CD4-positive, alpha-beta T cell treated with Interleukin-10 for 1 hour (primary cell): ENCODE measurements at places on chromosomes 7 and 10.

DNA sequence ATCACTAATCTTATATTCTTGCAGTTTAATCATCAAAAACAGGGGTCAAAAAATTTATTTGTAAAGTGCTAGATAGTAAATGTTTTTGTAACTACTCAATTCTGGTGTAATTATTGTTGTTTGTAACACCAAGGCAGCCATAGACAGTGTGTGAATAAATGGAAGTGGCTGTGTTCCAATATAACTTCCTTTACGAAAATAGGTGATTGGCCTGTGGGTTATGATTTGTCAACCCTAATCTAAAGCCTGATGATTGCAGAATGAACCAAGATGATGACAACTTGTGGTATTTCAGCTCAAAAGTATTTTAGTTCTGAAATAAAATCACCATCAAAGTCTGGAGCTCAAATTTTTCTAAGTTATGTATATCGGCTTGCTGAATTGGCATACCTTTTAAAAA, 34.4 kb upstream of the ETV1 start:
- no peak for DNase-seq

DNA sequence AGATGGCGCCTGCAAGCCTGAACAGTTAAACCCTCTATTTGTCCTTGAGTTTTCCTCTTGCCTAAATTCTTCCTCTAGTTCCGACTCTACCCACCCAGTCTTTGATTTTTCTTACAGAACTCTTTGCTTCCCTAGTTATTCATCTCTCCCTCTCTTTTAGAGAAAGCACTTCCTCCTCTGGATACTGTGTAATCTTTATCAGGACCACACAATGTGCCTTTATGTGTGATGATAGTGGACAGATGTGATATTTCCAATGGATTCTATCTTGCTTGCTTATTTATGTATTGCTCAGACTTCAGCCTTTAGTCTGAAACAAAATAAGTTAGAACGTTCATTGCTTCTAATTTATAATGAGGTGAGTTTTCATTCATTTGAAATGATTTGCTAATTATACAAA, 79.5 kb upstream of the CAV2 start:
- no peak for DNase-seq

DNA sequence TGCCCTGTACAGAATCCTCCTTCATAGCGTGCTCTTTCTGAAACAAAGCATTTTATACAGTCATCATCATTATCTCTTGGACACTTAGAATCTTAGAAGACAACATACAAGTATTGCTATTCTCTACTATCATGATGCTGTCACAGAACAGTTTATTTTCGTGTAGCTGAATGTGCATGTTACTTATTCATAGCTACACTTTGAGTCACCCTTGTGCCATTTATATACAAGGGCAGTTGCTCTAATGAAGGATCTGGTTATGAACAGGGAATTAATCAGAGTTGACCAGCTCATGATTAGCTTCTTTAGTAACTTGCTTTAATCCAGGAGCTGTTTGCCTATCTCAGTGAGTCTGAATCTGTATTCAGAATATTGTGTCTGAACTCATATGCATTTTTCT, 11.2 kb downstream of the CASP2 start:
- DNase-seq, result no peak

GRCh38 chr10:23439452-23439960, 631 bp downstream of the OTUD1 start:
- DNase-seq, result no peak

DNA sequence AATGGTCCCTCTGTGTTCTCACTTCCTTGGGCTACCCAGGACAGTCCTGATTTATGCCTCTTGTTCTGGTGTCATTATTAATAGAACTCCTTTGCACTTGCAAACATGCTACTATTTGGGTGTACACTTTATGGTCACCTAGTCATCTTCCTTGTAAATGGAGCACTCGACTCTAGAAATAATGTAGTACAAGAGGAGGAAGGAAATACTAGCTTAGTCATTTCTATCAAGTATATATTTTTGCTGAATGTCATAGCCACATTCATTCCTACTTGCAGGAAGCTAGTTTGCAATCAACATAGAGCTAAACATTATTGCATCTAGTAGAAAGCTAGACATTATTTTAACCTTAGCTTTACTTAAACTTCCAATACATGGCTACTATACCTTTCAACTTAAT, 335.3 kb downstream of the MAGI2 start:
- DNase-seq, result no peak

DNA sequence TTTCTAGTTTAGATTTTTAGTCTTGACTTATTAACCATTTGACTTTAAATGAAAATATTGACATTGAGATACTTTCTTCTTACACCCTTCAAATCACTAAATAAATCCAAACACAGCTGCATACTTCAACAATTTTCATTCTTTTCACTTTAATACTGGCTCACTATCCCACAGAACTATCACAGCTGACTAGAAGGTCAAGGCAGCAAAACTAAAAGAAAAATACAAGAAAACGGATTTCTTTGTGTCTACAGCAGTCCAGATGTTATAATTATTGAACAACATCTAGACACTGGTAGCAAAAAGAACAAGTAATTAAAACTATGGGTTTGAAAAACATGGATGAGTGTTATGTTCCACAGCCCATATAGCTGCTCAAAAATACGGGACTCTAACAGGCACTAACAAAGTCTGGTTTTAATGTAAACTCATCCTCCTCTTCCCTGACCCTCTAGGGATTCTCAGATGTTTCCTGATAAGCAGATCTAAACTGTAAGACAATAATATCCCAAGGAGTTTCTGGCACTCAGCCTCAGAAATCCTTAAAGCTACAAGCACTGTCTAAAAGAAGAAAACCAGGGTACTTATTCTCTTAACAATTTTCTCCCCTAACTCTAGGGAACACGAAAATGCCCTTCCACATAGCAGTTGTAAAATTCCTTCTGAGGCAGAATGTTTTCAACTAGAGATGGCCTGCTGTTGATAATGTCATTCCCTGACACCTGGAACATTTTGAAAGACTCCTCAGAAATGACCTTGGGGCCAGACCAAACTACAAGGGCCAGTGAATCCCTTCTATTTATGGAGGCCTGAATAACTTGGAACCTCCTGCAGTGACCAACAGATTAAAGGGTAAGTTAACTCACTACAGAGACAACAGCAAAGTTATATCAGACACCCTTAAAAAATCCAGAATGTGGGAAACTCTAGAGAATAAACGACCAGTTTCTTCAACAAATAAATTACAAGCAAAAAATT, 12.8 kb downstream of the DNMBP start:
- no peak for DNase-seq

- no peak for DNase-seq
Observed at GRCh38 chr10:129756912-129757901, 206.9 kb downstream of the EBF3 start.

DNA sequence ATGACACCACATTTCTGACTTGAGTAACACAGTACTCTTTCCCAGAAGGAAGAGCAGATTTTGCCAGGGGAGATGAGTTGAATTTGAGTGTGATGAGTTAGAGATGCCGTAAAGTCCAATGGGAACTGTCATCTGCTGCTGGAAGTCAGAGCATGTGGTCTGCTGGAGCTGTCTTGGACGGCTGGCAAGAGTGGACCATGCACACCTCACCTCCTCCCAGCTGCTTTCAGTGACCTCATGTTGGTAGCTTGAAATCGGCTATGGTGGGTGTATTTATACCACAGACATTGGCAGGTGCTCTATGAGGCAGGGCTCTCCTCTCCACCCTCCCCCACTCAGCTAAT, 82.3 kb downstream of the COL13A1 start:
- DNase-seq, result no peak

- no peak for DNase-seq
Observed at GRCh38 chr10:31646519-31646918, 282.1 kb downstream of the ARHGAP12 start.

- DNase-seq, result no peak
Observed at GRCh38 chr7:106023369-106024322, 60.6 kb downstream of the CDHR3 start.

DNA sequence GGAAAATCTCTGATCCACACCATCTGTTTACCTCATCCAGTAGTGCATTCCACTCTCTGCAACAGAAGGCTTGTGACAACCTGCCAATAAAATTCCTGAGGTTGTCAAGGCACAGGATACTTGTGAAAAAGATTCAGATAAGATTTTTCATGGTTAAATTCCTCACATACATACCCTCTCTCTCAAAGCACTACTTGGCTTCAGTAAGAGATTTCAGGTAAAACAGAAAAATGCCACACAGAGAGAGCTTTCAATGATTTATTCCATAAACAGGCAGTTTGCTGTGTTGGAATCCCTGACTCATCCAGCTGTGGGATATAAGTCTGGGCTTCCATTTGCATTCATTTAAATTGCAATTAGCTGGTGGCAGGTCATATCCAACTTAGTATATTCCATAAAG, 99.7 kb upstream of the CAV2 start:
- DNase-seq, result no peak

- DNase-seq, result no peak
Observed at GRCh38 chr10:26859241-26860101, 1.3 kb downstream of the ABI1 start.

DNA sequence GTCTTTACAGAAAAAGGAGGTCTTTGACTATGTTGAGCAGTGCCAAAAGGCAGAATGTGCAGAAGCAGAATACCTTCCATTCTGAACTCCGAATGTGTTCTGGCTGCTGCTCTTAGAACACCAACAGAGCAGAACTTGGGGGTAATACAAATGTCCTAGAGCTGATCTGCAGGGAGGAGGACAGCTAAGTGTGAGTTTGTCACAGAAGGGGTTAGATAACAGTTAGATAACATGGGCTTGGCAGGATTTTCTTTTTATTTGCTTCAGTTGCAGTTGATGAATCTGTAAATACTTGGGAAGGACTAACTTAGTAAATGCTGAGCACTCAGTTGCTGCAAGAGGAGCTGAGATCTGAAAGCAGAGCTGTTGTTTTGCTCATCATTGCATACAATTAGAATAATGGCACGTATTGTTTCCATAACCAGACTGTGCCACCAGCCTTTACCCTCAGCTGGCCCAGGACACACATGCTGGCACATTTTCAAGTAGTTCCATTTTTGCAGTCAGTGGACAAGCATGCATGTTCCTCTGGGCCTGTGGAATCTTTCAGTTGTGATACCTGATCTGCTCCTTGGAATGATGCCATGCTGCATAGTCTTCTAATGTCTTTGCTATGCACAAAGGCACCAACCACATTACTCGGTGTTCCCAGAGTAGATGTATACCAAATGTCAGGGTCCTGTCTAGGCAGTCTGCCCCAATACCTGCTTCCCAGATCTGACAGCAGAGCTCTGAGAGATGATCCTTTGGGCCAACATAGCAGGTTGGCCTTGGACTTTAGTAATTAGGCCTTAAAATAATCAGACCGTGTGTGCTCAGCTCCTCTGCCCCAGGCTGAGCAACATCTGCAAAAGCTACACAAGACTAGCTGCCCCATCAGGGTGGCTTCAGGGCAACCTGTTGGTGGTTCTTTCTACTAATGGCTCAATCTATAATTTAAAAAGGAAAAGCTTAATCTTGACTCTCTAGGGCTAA, 55.7 kb downstream of the GSDME start:
- no peak for DNase-seq

GRCh38 chr7:105978035-105978434, 15.0 kb downstream of the CDHR3 start:
- no peak for DNase-seq

- no peak for DNase-seq
Observed at GRCh38 chr10:103423748-103424147, 27.3 kb downstream of the PDCD11 start.

- DNase-seq, result no peak
Observed at GRCh38 chr7:229184-229964, 37.0 kb downstream of the FAM20C start.
